ENCODE measurements at places on chromosomes 7 and 10.

DNA sequence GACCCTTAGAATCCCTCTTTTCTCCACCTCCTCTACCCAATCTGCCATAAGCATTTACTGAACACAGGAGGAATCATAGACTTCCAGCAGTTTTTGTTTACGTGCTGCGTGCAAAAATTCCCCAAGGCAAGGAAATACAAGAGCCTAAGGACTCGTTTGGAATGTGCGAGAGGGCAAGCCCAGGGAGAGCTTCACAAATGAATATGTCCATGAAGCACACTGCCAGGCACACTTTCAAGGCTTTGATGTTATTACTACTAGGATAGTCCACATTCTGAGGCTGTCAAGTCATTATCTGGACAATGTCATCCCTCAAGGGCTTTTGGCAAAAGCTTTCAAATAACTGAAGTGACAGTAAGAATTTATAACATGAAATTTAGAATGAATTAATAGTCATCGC is 214.7 kb upstream of the TBX20 start:
- DNase-seq: no peak

DNA sequence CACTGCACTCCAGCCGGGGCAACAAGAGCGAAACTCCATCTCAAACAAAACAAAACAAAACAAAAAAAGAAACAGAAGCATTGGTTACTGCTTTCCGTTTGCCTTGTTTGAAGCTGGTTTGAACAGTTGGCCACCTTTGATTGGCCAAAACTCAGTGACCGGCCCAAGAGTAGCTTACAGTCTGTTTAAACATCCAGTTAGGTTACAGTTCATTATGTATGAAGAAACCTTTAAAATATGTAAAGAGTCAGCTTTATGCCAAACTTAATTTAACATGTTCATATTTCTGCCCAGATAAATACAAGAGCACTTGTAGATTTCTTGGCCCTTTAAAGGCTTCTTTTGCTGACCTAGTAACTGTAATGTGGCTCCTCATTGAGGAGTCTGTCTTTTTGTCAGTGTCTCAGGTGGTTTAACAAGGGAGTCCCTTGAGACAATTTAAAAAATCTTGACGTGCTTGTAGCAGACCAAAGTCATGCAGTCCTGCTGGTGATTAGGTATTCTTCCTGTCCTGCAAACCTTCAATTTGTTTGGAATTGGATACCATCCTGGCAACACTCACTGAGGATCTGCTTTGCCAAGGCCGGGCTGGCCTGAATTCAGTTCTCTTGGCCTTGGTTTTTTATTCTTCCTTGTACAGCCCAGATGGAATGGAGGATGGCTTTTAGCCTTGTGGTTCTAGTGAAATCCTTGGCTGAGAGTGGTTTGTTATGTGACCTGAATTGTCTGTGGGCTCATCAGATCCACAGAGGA is 128.9 kb downstream of the PLXDC2 start:
- DNase-seq: peak; percentile 88

DNA sequence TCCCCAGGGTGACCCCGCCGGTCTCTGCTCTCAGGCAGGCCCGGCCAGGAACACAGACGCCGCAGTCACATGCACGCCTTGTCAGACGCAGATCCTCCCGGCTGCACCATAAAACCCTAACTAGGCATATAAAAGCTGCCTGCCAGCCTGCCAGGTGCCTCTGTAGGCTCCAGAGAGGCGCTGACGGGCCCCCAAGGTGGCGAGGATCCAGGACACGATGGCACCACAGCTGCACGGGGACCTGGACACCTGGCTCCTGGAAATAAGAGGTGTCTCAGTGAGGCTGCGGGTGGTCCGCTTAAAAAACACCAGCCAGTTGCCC is 21.9 kb upstream of the GDF10 start:
- no peak for DNase-seq

- no peak for DNase-seq
Observed at GRCh38 chr10:58894929-58895328, 281.5 kb upstream of the PHYHIPL start.

GRCh38 chr10:21464134-21464533 is 61.3 kb downstream of the SKIDA1 start:
- DNase-seq: no peak

DNA sequence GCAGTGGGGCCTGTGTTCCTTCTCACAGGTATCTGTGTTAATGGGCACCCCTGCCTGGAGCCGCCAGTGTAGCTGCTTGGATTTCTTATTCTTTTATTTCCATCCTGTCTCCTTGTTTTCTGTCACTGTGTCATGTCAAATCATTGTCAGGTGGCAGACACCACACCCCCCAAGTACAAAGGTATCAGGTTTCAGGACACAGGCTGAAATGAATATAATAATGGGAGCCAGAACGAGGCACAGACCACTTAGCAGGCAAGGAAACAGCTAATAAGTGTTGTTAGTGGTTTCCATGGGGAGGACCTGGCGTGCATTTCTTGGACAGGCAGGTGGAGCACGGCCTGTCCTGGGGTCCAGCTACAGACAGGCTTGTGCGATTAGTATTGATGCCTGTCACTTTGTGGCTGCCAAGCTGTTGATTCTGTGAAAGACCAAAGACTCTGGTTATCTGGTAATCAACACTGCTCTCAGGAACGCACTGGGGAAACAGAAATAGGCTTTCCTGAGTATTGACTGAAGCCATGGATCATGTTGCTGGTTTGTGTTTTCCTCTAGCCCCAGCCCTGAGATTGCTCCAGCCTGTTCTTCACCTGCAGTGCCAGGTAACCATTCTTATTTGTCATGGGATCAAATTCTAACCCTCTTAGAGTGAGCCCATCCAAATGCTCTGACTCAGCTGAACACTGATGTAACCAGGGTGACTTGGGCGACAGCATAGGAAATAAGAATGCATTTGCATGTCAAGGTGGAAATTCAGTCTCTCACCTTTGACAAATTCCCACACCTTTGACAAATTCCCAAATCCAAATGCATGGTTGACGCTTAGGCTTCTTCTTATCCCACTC is 1002.0 kb downstream of the LRMDA start:
- no peak for DNase-seq

DNA sequence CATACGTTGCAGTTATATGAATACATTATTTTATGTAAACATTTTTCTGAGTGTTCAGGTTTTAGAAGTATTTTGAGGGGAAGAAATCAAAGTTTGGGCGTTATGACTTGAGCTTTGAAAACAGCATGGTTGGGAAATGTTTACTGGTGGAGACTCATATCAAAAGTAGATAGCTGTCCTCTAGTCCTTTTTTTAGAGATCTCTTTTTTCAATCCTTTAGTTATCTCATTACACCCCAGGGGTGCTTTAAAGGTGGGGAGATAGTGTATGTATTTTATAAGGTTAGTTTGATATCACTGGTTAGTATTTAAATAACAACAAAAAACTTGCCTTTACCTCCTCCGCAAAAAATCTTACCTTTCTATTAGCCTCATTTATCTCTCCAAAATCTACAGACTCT is 2.3 kb downstream of the DMTF1 start:
- no peak for DNase-seq

GRCh38 chr10:30538086-30538485 is 91.5 kb downstream of the LYZL2 start:
- no peak for DNase-seq

- DNase-seq: no peak
Observed at GRCh38 chr10:100183481-100183880, 2.3 kb downstream of the ERLIN1 start.

- no peak for DNase-seq
Observed at GRCh38 chr7:106190589-106191330, 78.6 kb upstream of the SYPL1 start.

DNA sequence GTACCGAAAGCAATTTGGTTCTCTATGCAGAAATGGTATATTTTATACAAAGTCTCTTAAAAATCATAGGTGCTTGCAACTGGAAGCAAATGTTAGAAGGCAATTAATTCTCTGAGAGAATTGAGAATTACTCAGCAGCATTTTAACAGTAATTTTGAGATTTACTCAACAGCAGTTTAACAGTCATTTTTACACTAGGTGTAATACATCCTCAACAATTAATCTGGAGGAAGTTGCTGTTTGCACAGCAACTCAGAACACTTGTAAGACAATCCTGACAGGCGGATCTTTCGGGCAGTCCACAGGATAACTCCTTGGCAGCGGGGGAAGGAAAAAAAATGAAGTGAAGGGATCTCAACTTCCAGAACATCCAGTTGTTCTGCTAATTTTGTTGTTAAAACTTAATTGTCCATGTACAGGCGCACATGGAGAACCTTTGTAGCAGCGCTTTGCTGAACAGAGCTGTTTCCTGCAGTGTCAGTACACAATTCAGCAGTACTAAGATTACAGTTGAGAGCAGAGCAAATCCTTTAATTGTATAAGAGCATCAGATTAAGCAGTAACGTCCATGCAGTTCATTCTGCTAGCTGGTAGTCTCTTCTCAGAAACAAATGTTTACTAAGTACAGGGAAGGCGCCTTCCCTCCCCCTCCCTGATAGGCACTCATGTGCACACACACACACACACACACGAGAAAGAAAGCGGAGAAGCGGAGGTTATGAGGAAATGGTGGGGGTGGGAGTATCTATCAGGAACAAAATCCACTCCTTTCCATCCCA is 43.8 kb downstream of the ENO4 start:
- no peak for DNase-seq

- no peak for DNase-seq
Observed at GRCh38 chr10:3711918-3712317, 73.1 kb downstream of the KLF6 start.

GRCh38 chr7:130240240-130240639 is 26.4 kb upstream of the CPA2 start:
- no peak for DNase-seq

- DNase-seq: no peak
Observed at GRCh38 chr10:96092999-96093767, 36.9 kb upstream of the ZNF518A start.

DNA sequence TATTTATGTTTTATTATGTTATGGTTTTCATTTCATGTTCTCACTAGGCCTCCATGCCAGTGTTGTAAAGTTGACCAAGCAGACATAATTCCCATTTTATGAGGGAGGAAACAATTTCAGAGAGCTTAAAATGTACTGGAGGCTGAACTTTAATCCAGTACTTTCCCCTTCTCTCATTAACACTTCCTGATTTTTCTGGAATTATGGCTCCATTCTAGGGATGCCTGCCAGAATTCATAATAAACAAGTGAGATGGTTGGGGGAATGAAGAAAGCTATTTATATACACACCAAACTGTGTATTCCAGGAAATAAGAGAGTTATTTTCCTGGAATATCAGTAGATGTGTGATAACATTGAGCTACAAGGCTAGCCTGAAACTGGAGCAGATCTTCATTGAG is 6.9 kb downstream of the TMEM236 start:
- no peak for DNase-seq

- DNase-seq: no peak
Observed at GRCh38 chr7:45177801-45178200, 20.2 kb downstream of the RAMP3 start.

DNA sequence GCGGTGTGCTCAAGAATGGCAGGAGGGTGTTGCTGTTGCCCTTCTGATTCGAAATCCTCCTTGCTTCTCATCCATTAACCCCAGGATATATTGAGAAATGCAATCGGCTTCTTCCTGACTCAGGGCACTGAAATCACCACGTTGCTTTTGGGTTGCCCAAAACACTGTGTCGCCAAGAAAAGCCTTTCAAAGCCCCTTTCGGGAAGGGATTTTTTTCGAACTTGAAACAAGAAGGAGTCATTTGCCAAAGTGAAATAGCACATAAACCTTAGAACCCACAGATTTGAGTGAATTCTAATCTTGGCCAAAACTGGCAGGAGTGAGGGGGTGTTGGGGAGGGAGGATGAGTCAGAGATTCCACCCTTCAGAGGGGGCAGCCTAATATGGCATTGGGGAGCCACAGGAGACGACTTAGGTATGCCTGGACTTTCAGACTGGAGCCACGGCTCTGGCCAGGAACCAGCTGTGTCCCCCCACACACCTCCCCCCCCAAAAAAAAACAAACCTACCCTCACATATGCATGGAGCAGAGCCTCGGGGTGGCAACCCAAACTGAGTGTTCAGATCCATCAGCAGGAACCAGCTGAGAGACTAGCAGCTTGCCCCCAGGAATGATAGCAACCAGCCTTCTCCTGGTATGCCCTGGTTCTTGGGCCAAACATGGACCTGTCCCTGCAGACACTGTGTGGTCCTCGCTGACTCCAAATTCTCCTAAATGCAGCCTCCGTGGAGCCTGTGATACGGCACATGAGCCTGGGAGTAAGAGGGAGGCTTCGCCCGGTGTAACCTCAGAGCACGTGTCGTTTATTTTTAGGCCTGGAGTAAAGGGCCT is 138.4 kb downstream of the FGFR2 start:
- DNase-seq: no peak

DNA sequence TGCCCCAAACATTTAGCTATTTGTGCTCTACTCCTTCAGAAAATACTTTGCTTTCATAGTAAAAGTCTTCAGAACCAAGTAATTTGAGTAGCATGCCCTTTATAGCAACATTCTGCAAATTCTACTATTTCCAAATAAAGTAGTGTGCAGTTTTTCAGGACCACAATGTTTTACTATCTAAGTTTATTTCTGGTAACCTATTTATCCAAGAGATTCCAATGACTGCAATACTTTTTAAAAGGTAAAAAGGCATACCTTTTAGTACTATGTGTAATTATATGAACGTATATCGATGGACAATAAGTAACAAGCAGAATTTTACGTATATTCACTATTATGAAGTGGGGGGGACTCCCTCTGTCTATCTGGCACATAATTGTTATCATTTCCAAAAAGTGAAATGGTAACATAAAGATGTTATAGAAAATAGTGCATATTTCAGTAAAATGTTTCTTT is 6.9 kb upstream of the CAV2 start:
- DNase-seq: no peak

DNA sequence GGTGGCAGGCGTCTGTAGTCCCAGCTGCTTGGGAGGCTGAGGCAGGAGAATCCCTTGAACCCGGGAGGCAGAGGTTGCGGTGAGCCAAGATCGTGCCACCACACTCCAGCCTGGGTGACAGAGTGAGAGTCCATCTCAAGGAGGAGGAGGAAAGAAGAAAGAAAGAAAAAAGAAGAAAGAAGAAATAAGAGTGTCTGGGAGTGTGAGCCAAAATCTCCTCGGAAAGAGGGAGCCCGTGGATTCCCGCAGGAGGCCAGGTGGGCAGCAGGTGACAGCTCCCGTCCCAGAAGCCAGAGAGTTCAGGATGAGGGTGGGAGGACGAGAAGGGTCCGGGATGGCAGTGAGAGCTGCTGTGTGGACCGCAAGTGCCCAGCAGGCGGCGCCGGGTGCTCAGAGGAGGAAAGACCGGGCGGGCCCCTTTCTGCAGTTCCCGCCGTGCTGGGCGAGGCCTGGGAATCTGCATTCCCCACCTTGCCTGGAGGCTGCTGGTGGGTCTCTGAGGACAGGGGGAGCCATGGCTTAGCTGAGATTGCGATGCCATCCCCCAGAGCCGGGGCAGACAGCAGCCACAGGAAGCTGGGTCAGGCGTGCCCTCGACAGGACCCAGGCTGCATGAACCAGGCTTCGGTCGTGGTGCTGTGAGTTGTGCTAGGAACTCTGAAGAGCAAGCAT is 17.1 kb upstream of the AMZ1 start:
- peak; percentile 52 for DNase-seq

- DNase-seq: no peak
Observed at GRCh38 chr7:49583440-49583839, 190.0 kb upstream of the VWC2 start.

- DNase-seq: no peak
Observed at GRCh38 chr10:121531076-121531829, 67.0 kb downstream of the FGFR2 start.

Measured in cerebellar cortex (tissue), 1 donor.